ENCODE measurements at places on chromosomes 5 and 9.

DNA sequence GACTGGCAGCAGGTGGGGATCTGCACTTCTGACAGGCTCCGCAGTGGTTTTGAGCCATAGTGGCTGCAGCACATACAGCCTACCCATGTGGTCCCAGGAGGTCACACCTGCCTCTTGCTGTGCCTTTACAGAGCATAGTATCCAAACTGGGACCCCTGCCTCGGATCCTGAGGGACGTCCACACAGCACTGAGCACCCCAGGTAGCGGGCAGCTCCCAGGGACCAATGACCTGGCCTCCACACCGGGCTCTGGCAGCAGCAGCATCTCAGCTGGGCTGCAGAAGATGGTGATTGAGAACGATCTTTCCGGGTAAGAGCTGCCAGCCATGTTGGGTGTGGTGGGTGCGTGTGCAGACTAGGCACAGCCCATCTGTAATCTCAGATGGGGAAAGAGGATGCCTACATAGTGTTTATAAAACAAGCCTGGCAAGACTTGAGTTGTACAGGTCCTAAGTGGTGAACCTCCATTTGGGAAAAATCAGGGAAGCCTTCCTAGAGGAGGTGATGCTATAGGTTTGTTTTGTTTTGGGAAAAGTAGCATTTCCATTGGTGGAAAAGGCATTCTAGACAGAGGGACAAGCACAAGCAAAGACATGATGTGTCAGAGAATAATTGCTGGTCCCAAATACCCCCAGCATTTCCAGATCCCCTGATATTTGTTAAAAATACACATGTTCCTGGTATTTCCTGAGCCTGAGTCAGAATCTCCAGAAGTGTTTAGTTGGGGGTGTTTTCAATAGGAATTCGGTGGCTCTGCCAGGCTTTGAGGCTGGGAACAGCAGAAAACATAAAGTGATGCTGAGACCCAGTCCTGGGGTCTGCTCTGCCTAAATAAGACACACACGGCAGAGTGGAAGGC, 119.2 kb downstream of the DAB2IP start:
- peak; percentile 85 for DNase-seq

- no peak for DNase-seq
These were observed 233.1 kb downstream of the RFK start for GRCh38 chr9:76161106-76161505.

- no peak for DNase-seq
These were observed 31.6 kb downstream of the NNT start for GRCh38 chr5:43634621-43635020.

- DNase-seq: peak; percentile 45
These were observed 23.0 kb downstream of the SLC36A1 start for GRCh38 chr5:151470439-151470838.

- DNase-seq: no peak
These were observed 292.4 kb downstream of the CD180 start for GRCh38 chr5:66904189-66904588.

DNA sequence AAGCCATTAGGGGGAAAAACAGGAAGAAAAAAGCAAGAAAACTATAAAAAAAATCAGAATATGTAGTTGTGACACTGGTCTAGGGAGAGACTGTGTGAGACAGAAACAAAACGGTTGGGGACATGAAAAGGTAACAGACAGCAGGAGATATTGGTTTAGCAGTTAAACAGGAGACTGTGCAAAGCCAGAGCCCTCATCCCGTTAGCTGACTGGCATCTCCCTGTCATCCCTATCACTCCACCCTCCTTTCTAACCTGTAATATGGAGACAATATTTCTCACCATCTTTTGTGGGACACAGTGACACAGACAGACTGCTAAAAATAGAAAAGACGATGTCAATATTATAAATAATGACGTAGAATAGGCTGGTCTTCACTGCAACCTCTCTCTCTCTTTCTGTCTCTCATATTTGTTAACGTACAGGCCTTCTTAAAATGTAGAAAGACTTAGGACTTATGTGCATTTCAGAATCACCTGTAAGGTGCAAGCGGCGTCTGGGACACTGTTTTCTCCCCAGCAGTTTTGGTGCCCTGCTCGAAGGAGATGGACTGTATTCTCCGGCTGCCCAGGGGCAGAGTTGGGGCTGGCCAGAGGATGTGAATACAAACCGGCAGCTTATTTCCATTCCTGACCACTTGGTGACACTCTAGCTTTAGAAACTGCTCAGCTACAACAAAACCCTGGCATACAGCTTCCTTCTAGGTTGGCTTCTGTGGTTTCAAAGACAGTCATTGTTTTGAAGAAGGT, 190.6 kb downstream of the MAT2B start:
- DNase-seq: peak; percentile 51

DNA sequence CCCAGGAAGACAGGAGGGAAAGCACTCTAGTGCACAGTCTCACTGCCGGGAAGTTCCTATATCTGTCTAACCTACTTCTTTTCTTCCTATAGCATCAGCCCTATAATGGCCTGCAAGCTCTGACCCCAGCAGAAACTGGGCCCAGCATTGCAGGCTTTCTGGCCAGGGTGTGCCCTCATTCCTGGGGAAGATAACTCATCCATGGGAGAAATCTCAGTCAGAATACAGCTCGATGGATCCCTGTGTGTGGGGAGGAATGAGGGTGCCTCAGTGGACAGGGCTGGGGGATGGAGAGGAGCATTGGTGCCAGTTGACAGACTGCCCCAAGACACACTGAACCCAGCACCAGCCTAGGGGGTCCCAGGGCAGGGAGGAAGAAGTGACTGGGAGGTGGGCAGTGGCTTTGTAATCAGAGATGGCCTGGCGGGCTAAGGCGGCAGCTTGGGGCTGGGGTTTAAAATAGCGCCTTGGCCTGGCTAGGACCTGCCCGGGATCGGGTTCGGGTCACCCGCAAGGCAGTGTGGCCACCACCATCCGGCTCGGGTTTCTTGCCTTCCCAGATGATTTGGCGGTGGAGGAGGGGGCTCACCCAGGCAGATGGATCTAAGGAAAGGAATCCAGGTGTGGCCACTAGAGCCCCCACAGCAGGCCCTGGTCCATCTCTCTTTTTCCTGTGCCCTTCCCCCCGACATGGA, 7.6 kb upstream of the CXXC5 start:
- no peak for DNase-seq

DNA sequence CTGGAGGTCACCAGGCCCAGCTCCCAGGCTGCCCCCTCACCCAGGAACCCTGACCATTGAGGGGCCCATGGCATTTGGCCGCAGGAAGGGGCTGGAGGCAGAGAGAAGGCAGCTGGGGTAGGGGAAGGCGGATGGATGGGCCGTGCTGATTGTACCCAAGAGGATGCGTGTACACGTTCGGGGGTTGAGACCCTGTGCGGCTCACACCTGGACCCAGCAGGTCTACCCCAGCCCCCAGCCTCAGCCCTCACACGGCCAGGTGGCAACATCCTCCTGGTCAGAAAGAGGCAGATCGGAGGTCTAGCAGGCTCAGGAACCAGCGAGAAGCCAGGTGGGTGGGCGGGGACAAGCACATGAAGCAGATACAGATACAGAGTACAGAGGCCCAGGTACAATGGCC, 33.7 kb downstream of the NACC2 start:
- DNase-seq: no peak

DNA sequence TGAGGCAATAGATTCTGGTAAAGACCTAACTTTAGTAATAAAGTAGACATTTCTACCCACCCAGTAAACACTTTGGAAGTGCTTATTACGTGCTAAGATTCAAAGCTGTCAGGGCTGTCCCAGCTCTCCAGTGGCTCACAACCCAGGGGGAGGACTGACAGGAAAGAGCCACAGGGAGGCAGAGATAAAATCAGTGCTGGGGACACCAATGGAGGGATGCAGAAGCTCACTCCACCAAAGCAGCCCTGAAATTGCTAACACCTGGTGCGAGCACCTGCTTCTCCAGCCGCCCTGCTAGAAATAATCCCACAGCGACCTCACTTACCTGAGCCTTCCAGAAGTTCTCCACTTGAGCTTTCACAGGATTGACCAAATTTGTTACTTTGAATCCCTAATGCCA, 501.0 kb downstream of the BNC2 start:
- no peak for DNase-seq

GRCh38 chr5:6419340-6419852, 29.3 kb upstream of the UBE2QL1 start:
- DNase-seq: no peak

DNA sequence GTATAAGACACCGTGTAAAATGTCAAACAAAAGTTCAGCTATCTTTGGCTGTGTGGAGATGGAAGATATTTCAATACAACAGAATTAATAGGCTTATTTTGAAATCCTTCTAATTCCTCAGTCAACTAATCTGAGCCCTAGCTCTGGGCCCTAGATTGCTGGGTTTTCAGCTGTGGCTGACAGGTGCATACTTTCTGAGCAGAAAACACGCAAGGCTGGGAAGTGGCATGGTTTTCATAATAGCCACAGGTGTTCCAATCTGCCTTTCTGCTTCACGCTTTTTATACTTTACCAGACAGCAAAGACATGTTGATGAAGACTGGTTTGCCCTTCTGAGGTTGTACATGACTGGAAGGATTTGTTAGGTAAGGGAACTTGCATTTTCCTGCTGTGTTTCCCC, 20.7 kb upstream of the XPA start:
- DNase-seq: no peak

- no peak for DNase-seq
These were observed 93.7 kb downstream of the SEMA5A start for GRCh38 chr5:9452181-9452580.

Measured in AG08395 (cell line).